ENCODE measurements at places on chromosomes 1 and 21.

GRCh38 chr21:21018821-21019220 lies 20.6 kb downstream of the NCAM2 start:
- no peak for DNase-seq

- no peak for DNase-seq
Measured at GRCh38 chr1:227621211-227621610, 57.9 kb downstream of the ZNF678 start.

GRCh38 chr1:244154508-244154871 lies 103.4 kb downstream of the ZBTB18 start:
- no peak for DNase-seq

DNA sequence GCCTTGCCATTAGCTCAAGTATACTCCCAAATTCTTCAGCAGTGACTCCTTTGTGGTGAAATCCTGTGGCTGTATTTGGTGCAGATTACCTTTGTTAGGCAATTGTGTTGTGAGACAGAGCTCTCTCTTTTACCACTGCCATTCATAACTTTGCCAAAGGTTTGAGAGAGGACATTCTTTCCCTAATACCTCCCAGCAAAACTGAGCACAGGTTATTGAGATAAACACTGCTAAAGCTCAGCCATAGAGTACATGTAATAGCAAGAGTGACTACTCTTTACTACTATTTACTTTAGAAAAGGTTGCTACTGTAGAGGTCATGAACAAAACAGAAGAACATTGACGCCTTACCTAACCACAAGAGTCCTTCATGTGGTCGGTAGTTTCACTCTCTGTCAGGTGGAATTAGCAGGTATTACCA lies 514.0 kb upstream of the ADAMTS5 start:
- DNase-seq: no peak

- no peak for DNase-seq
Measured at GRCh38 chr1:229578168-229579058, 19.9 kb upstream of the ABCB10 start.

All from stimulated activated CD8-positive, alpha-beta memory T cell treated with anti-CD3 and anti-CD28 coated beads, Interleukin-15, amount 100 ng/mL, for 1 hour (primary cell).